ENCODE measurements at places on chromosomes 3 and 15. TPM values are rescaled to one million over a fixed set of nuclear protein-coding genes. Genes with fewer than 3 reads are reported as not detected.

GPR149 gene
- 0.27 TPM for total RNA-seq

NR2E3 gene
- total RNA-seq, result not detected

PRR20G gene
- total RNA-seq, result not detected

C3orf85 gene
- total RNA-seq, result not detected

GRCh38 chr3:157746391-157746790, 243.2 kb upstream of the VEPH1 start:
- no peak for DNase-seq

DNA sequence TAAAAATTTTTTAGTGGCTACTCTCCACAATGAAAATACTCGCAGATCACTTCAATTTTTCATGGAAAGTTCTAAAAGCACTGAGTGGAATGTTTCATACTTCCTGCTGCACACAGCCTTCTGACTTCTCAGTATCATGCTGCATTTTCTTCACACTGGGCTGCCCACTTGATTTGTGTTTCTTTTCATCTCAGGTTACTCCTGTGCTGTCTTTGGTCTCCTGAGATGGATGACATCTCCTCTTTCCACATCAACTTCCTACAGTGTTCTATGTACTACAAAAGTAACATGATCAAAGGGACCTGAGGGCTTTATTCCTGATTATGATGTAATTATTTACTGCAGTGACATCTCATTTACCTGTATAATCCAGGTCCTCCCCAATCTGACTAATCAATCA, 927.7 kb downstream of the ROBO2 start:
- no peak for DNase-seq

DNA sequence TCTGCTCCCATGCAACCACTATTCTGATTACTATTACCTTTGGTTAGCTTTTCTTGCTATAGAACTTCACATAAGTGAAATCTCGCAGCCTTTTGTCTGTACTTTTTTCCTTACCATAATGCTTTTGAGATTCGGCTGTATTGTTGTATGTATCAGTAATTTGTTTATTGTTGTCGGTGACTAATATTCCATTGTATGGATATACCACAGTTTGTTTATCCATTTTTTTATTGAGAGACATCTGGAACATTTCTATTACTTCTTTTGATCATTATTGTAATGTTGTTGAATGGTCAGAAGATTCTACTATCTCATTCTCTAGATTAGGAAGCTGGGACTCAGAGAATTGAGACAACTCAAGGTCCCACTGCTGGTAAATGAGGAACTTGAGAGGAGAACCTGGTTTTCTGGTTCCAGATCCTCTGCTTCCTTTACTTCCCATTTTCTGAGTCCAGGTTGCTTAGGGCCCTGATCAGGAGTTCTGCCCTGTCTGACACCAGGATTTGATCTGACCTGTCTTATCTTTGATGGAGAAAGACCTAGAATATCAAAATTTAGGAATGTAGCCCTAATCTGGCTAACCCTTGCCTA, 18.2 kb upstream of the SPTSSB start:
- DNase-seq, result no peak

DNA sequence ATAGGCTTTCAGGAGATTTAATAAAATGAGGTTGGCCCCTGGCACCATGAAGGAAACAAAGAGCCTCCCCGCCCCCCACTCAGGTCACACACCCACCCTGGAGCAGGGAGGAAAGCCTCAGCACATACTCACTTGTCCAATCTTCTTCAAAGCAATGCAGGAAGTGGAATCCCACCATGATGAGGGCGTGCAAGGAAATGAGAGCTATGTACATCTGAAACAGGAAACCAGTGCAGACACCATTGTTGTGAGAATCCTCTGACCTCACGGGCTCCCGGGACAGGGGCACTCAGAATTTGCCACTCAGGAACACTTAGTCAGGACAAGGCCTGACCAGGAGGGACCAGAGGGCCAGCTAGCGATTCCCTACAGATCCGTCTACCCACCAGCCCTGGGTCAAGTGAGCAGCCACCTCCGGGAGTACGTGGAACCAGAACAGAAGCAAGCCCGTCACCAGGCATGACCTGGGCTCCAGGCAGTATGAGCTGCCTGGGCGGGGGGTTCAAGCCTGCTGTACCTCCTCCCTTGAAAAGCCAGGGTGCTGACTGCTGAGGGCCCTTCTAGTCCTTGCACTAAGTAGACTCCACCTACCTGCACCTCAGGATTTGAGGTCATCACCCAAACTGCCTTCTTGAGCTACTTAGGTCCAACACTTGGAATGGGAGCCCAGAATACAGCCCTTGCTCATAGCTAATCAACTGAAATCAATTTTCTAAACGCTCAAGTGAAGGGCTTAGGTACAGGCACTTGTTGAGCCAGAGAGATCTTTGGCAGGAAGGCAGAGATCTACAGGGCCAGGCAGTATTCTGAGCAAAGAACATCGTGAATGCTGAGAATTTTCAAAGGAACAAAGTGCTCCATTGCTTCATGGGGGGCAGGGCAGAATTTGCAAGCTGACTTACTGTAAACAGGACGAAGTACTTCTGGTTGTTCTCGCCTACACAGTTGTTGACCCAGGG, 42.7 kb downstream of the ZDHHC3 start:
- no peak for DNase-seq

DNA sequence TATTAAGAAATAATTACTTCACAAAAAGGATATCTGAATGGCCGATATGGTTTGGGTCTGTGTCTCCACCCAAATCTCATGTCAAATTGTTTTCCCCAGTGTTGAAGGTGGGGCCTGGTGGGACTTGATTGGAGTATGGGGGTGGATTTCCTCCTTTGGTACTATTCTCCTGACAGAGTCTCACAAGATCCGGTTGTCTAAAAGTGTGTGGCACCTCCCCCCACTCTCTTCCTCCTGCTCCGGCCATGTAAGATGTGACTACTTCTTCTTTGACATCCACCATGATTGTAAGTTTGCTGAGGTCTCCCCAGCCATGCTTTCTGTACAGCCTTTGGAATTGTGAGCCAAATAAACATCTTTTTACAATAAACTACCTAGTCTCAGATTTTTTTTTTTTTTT, 34.5 kb downstream of the ZBTB11 start:
- DNase-seq, result no peak
